NCI-H1048 (cell line): ENCODE measurements at places on chromosomes 11 and 22.

GRCh38 chr11:3947061-3947460 is 91.6 kb downstream of the STIM1 start:
- no peak for DNase-seq

GRCh38 chr11:47241841-47242301 is 6.7 kb downstream of the ACP2 start:
- no peak for DNase-seq

GRCh38 chr22:48313175-48313830 is 1514.4 kb downstream of the BRD1 start:
- DNase-seq, result no peak

DNA sequence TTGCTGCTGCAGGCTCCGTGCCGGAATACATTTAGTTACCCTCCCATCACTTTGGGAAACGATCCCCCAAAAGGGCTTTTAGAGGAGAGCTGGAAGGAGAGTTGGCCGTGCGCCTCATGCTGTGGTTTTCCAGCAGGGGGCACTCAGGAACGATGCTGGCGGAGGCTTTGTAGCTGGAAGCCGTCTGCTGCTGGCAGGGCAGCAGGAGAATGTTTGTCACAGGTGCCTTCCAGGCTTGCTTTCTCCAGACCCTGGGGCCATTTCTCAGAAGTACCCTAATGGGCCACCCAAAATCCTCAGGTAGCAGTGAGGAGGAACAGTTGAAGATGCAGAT is 30.0 kb upstream of the CABP7 start:
- no peak for DNase-seq

- no peak for DNase-seq
Measured at GRCh38 chr11:59263225-59263894, 50.6 kb upstream of the MPEG1 start.

- no peak for DNase-seq
Measured at GRCh38 chr11:63132985-63133775, 10.8 kb downstream of the SLC22A24 start.
